ENCODE measurements at places on chromosomes 7 and 10. TPM values are rescaled to one million over a fixed set of nuclear protein-coding genes. Genes with fewer than 3 reads are reported as not detected.

The MYL10 gene
- not detected for total RNA-seq

The GRM3 gene
- total RNA-seq: not detected

The CFAP69 gene
- 0.42 TPM for total RNA-seq

The CALHM3 gene
- not detected for total RNA-seq

The EBF3 gene
- total RNA-seq: not detected

The PAX2 gene
- total RNA-seq: not detected

The MRPS16 gene
- total RNA-seq: 27.2 TPM

The NODAL gene
- not detected for total RNA-seq

The ACTA2 gene
- total RNA-seq: 1.8 TPM

The CCDC172 gene
- total RNA-seq: not detected

The KCNMA1 gene
- total RNA-seq: 0.42 TPM

The TDRD1 gene
- total RNA-seq: 0.10 TPM

The CASP2 gene
- total RNA-seq: 13.7 TPM

The AGMO gene
- total RNA-seq: not detected

The HGF gene
- total RNA-seq: 2.7 TPM

The ICA1 gene
- 5.1 TPM for total RNA-seq

The LGI1 gene
- total RNA-seq: 0.21 TPM

The UNCX gene
- total RNA-seq: not detected

The INMT gene
- total RNA-seq: 0.52 TPM

The NPC1L1 gene
- total RNA-seq: not detected

The NEUROD6 gene
- total RNA-seq: not detected

The ANXA11 gene
- 61.6 TPM for total RNA-seq

The PMS2 gene
- 11.5 TPM for total RNA-seq

The VGF gene
- not detected for total RNA-seq

The EN2 gene
- total RNA-seq: not detected

The TMEM270 gene
- not detected for total RNA-seq

The ORC5 gene
- total RNA-seq: 19.4 TPM

The GPR146 gene
- 4.3 TPM for total RNA-seq

The ATRNL1 gene
- total RNA-seq: 0.21 TPM

The TRUB1 gene
- total RNA-seq: 15.7 TPM

The CLDN3 gene
- not detected for total RNA-seq

The NANOS1 gene
- under 0.01 TPM for total RNA-seq

The MALSU1 gene
- total RNA-seq: 25.7 TPM

The FANK1 gene
- 0.21 TPM for total RNA-seq

The ADRA2A gene
- 0.21 TPM for total RNA-seq

The SLC25A28 gene
- total RNA-seq: 43.1 TPM

The KLF14 gene
- under 0.01 TPM for total RNA-seq

The NAT16 gene
- not detected for total RNA-seq

The MKLN1 gene
- 78.5 TPM for total RNA-seq

The MYO3A gene
- 0.10 TPM for total RNA-seq

The AOC1 gene
- total RNA-seq: 0.10 TPM

The SAP25 gene
- total RNA-seq: 1.8 TPM

Data from mononuclear cell (primary cell).